ENCODE measurements at places on chromosomes 1 and 21.

DNA sequence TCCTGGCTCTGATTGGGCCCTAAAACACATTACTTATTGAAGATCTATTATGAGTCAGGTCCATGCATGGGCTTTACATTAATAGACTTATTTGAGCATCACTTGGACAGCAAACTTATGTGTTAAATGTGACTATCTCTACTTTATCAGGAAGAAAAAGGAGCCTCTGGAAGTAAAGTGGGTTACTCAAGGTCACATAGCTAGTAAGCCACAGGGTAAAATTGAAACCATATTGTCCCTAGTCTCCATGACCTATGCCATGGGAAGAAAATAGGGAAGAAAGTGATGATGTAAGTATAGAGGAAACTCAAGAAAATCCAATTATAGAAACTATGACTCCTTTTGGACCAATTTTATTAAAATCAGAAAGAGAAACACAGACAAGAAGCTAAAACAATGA is 555.3 kb downstream of the NUF2 start:
- DNase-seq = no peak

DNA sequence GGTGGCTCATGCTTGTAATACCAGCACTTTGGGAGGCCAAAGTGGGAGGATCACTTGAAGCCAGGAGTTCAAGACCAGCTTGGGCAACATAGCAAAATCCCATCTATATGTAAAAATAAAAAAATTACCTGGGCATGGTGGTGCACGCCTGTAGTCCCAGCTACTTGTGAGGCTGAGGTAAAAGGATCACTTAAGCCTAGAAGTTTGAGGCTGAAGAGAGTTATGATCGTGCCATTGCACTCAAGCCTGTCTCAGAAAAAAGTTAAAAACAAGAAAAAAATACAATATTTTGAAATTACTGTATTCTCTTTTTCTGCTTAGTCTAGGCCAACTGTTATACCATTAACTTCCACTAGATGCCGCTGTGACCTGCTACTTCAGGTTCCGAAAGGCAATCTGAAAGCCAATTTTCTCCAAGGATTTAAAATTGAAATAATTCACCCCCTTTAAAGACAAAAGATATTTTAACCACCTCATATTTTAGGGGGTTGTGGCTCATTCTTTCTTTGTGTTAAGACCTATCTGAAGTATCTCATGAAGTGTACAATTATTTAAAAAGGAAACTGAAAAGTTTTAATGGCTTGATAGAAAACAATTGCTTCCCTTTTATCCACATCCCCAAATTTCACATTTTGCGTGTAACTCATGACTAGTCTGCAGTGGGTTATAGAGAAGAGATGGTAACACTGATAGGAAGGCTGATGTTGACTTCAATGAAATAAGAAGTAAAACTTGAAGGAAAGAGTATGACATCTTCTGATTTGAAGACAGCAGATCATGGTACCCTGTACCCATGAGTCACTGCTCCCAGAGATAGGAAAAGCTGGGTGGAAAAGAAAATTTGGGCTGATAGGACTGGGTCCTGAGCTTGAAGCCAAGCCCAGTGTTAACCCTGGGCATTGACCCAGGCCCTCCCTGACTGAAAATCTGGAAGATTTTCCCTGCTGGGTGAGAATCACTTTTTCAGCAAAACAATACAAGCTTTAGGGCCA is 24.4 kb upstream of the CLDN14 start:
- no peak for DNase-seq

GRCh38 chr1:242569867-242570266 is 45.4 kb upstream of the PLD5 start:
- no peak for DNase-seq

DNA sequence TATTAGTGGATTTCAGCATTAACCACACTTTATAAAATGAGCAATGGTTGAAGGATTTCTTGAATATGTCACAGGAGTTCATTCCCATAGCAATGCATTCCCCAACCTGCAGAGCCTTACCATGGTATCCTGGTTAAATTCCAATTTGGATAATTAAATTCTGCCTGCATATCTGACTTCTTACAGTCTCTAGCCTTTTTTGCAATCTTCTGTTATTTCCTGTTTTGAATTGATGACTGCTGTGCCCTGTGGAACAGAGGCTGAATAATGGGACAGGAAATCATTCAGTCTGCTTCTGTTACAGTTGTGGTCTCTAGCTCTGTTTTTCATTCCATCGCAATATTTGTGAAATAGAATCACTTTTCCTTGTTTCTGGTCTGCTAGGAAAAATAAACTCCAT is 1823.9 kb downstream of the PLA2G4A start:
- DNase-seq = no peak

DNA sequence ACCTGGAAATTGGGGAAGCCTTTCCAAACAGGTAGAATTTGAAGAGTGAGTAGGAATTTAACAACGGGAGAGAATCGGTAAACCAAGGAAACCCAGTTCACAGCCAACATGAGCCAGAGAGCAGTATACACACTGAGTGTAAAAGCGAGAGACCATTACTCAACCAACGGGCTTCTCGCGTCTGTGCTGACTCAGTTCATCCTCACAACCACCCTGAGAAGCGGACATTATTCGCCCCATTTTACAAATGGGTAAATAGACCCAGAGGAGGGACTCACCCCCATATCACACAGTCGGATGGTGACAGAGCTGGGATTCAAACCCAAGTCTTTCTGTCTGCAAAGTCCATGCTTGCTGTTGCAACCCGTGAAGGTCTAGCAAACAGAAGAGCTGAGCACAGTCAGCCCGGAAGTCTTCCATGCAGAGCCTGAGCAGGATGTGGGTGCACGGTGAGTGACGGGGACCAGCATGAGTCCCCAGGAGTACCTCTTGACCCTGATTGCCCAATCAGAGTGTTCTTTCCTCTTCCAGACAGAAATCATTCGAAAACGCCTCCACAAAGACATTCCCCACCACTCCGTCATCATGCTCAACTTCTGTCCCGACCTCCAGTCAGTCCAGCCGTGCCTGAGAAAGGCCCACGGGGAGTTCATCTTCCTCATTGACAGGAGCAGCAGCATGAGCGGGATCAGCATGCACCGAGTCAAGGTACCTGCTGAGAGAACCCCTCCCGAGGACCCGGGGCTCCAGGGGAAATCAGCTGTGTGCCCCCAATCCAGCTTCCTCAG is 32.3 kb downstream of the VWA5B1 start:
- DNase-seq = no peak

GRCh38 chr1:103266036-103266435 is 157.7 kb upstream of the COL11A1 start:
- no peak for DNase-seq

DNA sequence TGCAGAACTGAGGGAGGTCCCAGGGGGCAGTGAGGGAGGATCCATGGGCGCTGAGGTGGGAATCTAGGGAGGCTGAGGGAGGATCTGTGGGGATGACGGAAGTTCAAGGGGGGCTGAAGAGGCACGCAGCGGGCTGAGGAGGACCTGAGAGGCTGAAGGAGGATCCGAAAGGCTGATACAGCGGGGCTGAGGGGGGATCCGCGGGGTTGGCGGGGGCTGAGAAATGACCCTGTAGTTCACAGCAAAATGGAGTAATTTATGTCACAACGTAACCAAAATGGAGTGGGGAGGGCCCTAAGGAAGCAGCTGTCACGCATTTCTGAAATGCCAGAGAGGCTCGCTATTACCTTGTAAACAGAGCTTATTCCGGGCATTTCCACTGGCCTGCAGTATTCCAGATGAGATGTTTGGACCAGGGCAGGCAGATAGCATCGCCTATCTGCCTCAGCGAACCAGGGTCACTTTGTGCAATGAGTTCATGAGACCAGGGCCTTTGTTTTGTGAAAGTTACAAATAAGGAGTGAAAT is 926 bp upstream of the MRPL55 start:
- DNase-seq = no peak

- peak; percentile 31 for DNase-seq
These were observed 58.4 kb upstream of the COL6A1 start for GRCh38 chr21:45923146-45923545.

GRCh38 chr21:38500073-38500472 is 1.8 kb upstream of the ERG start:
- DNase-seq = no peak

DNA sequence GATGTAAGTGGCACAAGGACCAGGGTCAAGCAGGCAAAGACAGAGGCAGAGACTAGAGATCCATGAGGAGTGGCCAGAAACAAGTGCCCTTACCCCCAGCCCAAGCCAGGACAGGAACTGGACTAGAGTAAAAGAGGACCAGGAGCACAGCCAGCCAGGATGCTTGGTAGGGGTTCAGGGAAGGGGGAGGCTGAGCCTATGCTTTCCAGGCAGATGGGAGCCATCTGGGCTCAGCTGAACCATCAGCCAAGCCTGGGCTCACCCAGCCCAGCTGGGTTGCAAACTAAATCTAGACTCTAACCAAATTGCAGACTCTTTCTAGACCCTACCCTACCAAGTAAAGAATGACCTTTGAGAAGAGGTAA is 15.2 kb downstream of the PDZK1IP1 start:
- no peak for DNase-seq

DNA sequence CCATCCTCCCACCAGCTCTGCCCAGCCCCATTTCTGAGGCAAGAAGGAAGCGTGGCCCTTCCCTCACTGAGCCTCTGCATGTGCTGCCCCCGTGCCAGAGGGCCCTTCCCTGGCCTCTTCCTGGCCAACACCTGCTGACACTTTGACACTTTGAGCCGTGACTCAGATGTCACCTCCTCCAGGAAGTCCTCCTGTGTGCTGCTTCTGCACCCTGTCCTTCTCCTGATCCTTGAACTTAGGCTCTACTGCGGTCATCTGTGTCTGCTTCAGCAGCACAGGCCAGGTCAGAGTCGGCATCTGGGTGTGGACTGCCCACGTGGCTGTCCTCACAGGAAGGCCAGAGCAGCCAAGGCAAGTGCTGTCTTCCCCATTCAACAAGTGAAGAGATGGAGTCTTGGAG is 19.6 kb upstream of the EPHA8 start:
- no peak for DNase-seq

DNA sequence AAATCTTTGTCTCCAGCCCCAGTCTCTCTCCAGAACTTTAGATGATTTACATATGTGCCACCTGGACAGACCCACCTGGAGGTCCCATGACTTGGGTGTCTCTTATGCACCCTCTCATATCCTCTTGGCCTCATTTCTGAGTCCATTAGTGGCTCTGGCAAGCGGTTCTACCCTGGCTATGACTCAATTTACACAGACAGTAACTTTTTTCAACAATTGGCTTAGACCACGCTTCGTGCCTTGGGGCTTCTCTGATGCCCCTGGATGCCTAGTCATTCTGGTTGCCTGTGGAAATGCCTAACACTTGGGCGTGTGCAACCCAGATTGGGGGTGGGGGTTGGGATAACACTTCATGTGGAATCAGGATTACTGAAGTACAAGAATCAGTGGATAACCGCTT is 57.1 kb upstream of the GADD45A start:
- no peak for DNase-seq

GRCh38 chr1:18941221-18942141 is 15.0 kb downstream of the IFFO2 start:
- DNase-seq = no peak

DNA sequence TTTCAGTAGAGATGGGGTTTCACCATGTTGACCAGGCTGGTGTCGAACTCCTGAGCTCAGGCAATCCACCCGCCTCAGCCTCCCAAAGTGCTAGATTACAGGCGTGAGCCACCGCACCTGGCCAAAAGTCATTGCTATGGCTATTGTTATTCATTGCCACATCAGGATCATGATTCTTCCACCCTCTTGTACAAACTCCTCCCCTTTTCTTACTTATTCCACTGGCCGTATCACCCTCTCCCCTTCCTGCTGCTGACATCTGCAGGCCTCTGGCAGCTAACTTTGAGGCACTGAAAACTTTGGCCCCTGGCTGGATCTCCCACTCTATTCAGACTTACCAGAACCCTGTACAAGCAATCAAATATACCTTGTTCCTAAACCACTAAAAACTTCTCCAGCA is 10.9 kb downstream of the TMEM53 start:
- no peak for DNase-seq

GRCh38 chr1:31559715-31560114 is 16.6 kb upstream of the TINAGL1 start:
- no peak for DNase-seq

- DNase-seq = no peak
These were observed 33.7 kb downstream of the CTTNBP2NL start for GRCh38 chr1:112429749-112430148.

DNA sequence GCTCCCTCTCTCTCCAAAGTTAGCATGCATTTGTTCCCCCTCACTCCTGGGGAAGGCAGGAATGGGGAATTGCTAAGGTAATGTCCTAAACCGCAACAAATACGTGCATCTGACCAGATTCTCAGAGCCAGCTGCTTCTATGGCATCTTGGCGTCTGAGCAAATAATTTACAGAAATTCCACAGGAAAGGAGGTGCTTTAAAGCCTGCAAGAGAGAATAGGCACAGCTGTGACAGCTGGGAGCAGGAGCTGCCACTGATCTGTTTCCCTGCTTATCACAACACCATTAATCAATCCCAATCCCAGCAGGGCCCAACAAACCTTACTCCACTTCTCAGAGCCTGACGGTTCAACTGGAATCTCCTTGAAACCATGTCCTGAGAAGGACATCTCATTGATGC is 83.5 kb upstream of the ZNF281 start:
- no peak for DNase-seq

GRCh38 chr1:246971090-246971721 is 36.7 kb downstream of the ZNF695 start:
- DNase-seq = no peak

DNA sequence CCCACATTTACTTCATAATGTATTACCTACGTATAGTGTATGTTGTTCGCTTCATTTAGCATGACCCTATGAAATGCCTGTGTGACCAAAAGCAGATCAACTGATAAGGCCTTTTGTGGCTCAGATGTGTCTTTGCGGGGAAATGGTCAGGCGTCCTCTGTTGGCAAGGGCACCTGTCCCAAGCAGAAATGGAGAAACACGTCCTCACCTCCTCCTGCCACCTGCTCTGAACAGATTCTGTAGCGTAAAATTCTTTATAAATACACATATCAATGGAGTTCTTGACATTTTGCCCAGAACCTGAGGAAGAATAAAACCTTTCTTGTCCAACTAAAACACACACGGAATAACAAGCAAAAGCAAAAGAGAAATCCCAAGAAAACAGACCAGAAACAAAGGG is 417.9 kb downstream of the KIF26B start:
- no peak for DNase-seq

DNA sequence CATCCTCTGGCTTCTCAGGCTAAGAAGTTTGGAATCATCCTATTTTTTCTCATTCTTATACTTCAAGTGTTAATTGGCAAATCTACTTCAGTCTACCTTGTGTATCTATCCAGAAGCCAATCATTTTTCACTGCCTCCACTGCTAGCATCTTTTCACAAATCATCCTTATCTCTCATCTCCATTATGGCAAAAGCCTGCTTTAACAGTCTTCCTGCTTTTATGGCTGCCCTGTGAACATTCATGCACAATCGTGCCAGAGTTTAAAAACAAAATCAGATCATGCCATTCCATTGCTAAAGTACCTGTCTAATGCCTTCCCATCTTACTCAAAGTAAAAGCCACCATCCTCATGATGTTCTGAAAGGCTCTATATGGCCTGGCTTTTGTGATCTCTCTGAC is 19.2 kb upstream of the CYP2J2 start:
- DNase-seq = no peak

All from stimulated activated CD8-positive, alpha-beta memory T cell treated with anti-CD3 and anti-CD28 coated beads, Interleukin-2, amount 100 ng/mL, for 1 hour (primary cell).